ENCODE measurements at places on chromosomes 6 and 20.

- no peak for DNase-seq
Measured at GRCh38 chr20:46088409-46089166, 1.2 kb downstream of the NCOA5 start.

DNA sequence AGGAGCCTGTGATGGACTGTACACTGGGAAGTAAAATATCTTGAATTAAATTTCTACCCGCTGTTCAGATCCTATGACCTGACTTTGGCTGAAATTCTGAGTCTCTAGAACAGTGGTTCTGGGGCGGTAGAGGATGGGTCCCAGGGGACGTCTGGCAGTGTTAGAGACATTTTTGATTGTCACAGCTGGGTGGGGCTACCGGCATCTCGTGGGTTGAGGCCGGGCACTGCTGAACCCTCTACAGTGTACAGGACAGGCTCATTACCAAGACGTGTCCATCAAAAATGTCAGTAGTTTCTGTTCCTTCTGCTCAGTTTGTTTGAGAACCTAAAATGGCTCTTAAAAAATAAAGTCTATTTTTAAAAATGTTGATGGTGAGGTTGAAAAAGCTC is 11.5 kb upstream of the RPS6KA2 start:
- DNase-seq: no peak

DNA sequence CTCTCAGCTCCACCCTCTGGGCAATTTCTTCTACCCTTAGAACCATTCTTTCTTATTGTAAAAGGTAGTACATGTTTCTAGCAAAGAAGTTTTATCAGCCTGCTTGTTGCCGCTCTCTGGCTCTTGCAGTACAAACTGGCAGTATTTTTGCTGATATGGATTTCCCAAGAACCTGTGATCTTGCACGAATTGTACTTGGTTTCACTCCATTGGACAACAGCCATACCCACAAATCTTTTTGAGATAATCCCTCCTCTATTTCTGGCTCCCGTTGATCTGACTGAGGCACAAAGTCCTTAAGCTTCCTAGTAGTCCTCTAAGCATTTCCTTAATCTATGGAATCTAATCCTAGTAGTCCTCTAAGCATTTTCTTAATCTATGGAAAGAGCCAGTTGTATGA is 487.0 kb upstream of the PTCHD4 start:
- no peak for DNase-seq

DNA sequence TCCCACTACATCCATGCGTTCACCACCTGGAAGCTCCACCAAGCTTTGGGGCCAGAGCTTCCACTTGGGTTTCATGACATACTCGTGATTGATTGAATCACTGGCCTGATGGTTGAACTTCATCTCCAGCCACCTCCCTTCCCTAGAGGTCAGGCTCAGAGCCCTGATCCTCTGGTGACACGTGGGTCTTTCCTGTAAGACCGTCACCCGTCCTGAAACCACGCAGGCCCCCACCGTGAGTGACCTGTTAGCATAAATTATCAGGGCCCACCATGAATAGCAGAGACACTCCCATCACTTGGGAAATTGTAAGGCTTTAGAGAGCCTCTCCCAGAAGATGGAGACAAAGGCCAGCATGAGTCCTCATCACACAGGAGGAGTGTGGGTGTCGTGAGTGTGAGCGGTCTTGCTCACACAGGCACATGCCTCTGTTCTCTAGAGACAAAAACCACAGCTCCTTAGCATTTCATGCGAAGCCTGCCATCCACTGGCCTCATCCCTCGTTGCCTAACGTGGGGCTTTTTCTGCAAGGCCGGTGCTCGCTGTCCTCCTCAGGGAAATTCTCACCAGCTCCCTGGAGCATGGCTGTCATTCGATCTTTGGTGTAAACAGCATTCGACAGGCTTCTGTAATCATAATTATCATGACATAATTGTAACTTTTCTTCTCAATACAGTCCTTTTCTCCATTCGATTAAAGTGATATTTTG is 65.1 kb upstream of the DUSP22 start:
- no peak for DNase-seq

DNA sequence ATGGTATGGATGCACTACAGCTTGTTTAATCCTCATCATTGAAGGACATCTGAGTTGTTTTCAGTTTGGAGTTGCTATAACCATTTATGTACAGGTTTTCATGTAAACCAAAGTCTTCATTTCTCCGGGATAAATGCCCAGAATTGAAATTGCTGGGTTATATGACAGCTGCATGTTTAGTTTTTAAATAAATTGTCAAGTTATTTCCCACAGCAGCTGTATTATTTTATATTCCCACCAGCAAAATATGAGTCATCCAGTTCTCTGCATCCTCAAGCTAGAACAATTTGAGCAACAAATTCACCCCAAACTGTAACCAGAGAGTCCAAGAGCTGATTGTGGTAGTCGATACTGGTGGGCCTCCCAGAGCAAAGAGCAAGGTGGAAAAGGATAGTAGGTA is 161.0 kb upstream of the PRND start:
- DNase-seq: no peak

- no peak for DNase-seq
Measured at GRCh38 chr6:154569156-154569862, 58.8 kb upstream of the CNKSR3 start.

DNA sequence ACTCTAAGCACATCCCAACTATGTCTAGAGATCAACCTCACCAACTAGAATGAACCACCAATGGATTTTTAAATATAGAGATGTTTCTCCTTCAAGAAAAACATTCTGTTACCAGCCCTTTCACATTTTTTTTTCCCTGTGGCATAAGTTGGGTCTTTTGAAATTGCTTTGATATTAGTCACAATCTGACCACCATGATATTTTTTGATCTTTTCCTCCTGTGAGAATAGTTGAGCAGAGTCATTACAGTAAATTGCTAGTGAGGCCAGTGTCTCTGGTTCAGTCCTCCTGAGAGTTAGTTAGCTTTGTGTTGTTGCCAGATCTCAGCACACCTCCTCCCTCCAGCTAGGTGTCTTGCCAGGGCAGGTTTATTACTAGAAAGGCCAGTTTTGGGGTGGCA is 79.7 kb upstream of the MYLIP start:
- no peak for DNase-seq

GRCh38 chr20:18055261-18055660 is 2.5 kb downstream of the OVOL2 start:
- DNase-seq: no peak

GRCh38 chr6:136793363-136793762 is 1.1 kb upstream of the MAP3K5 start:
- DNase-seq: no peak

GRCh38 chr6:69796073-69796641 is 653 bp downstream of the LMBRD1 start:
- DNase-seq: no peak

DNA sequence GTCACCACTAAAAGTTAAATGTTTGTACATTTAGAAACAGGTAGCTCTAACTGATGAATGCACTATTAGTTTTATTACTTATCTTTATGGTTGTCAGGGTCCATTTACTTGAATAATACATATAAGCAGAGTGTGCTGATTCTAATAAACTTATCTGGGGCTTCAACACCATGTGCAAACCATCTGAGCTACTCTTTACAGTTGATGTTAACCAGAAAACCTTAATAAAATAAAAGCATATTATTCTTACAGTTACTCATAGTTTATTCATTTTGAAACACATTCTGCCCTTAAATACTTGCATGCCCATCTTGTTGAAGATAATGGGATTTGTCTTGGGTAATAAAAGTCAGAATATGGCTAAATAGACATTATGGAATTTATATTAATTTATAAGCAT is 1042.2 kb downstream of the EPHA7 start:
- no peak for DNase-seq
